CD4-positive, alpha-beta T cell treated with Interleukin-1 beta for 1 hour (primary cell): ENCODE measurements at places on chromosomes 7 and 10.

DNA sequence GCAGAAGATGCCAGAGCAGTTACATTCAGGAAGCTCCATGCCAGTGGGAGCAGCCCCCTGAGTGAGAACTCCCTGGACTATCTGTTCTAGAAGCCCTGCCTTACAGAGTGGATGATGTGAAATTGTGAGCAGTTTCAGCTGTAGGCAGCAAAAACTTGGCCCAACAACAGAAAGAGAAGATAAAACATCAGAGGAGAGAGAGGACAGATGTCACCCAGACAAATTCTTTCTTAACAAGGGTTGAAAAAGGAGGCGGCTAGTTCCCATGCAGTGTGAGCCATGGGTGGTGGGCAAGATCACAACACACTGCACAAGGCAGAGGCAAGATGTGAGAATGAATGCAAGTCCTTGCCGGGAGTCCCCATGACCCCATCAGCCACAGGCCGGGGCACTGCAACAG lies 46.6 kb upstream of the FXYD4 start:
- DNase-seq: no peak

DNA sequence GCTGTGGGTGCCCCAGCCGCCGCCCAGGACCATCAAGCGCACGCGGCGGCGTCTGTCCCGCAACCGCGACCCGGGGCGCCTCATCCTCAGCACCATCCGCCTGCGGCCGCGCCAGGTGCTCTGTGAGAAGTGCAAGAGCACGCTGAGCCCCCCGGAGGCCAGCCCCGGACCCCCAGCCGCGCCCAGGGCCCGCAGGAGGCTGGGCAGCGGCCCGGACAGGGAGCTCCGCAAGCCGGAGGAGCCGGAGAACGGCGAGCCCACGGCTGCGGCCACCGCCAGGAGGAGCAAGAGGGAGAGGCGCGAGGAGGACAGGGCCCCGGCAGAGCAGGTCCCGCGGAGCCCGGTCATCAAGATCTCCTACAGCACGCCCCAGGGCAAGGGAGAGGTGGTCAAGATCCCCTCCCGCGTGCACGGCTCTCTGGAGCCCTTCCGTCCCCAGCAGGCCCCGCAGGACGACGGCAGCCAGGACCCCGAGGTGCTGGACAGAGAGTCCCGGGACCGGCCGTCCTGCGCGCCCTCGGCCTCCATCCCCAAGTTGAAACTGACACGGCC lies 8.0 kb downstream of the PWWP2B start:
- DNase-seq: no peak

DNA sequence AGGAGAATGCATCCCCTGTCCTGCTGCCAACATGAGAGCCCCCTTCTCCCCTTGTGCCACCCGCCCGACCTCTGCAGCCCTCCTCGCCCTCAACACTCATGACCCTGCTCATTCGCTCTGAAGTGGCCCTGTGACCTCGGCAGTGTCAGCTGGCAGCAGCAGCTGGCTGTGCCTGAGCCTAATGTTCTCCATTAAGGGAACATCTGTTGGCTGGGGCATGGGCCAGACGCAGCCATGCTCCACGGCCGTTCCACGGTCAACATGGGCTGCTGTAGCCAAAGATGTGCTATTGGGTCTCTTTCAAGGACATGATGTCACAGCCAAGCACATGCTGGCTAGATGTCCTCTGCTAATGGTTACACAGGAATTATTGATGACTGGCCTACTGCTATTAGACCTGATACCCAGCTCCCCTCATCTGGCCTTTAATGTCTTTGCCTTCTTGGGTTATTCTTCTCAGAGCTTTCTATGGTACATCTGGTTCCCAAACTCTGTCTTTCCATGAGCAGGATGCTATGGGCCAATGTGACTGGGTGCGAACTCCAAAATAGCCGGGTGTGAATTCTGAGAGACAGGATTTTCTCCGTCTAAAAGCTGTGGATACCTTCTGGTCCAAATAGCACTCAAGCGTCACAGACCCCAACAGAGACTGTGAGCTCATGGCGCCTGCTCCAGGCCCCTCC lies 22.4 kb downstream of the ADCYAP1R1 start:
- no peak for DNase-seq

DNA sequence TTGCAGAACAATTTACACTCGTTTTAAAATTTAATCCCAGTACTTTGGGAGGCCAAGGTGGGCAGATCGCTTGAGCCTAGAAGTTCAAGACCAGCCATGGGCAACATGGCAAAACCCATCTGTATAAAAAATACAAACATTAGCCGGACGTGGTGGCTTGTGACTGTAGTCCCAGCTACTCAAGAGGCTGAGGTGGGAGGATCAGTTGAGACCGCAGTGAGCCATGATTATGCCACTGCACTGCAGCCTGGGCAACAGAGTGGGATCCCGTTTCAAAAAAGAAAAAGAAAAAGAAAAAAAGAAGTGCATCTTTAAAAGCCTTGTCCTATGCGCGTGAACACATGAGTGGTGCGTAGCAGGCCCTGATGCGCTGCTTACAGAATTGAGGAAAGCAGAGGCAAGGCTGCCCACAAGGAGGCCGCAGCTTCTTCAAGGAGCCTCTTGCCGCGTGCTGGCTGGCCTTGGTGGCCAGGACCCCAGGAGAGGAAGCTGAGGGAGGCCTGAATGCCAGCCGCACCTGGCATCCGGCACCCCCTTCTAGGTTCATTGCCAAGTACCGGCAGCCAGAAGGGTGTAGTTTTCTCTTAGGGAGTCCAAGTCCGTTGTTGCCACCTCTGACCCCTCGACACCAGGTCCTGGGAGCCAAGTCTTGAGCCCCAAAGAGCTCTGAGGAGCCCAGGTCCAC lies 124.5 kb downstream of the UBE2H start:
- no peak for DNase-seq

DNA sequence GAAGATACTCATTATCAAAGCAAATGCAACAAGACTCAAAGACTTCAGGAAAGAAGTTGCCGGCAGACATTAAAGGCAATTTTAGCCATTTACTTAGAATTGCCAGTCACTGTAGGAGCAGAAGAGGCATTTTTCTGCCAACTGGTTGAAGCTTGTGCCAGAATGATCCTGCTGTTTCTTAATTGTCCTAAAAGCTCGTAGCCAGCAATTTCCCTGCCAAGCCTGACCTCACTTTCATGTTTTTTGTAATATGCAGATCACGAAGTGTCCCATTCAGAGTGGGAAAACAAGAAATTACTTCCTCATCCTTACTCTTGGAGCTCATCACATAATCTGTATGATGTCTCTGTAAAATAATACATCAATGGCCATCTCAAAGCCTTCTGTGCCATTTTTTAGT lies 130.9 kb upstream of the ANKRD1 start:
- no peak for DNase-seq

DNA sequence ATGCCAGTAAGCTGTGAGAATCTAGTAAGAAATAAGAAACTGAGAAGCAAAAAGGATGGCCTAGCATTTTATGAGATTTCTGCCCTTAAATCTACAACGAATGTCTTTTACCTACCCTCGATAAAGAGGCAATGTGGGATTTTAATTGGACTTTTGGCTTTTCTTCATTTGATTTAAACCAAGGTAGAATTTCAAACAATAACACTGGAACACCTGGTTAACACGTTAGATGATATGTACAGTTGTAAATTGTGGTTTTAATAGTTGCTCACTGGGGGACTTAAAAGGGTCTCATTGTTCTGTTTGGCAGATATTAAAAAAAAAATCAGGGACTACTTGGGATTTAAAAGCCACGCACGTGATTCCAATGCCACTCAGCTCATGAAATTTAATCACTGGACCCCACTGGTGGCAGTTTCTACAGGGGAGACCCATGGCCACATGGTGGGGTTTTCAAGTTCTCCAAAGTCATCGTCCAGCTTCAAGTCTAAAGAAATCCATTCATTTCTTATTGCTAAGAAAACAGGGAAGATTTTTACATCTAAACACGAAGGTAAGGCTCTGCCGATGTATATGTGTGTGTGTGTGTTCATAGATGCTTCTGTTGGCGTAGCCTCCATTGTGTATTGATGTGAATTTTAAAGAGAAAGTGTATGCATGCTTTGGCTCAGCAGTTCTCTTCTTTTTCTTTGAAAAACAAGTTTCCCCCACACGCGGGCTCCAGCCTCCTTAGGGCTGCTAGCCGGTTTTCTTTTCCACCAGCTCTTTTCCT lies 588.6 kb upstream of the MKI67 start:
- no peak for DNase-seq

DNA sequence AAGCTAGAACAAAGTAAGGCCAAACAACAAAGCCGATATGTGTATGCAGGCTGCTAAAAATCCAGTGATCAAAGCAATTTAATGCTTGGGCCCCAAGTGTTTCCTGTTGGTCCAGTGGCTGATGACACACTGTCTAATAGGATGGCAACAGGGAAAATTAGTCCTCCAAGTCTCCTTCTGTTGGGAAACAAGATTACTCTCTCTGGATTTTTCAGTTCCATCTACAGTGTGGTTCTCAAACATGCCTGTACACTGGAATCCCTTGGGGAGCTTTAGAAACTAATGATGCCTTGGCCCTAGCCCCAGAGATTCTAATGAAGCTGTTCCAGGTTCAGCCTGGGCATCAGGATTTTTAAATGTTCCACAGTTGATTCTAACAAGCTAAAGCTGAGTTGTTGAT lies 198.7 kb downstream of the AHR start:
- DNase-seq: no peak

- DNase-seq: peak; percentile 85
Observed at GRCh38 chr10:4849555-4850242, 23.7 kb downstream of the AKR1E2 start.

DNA sequence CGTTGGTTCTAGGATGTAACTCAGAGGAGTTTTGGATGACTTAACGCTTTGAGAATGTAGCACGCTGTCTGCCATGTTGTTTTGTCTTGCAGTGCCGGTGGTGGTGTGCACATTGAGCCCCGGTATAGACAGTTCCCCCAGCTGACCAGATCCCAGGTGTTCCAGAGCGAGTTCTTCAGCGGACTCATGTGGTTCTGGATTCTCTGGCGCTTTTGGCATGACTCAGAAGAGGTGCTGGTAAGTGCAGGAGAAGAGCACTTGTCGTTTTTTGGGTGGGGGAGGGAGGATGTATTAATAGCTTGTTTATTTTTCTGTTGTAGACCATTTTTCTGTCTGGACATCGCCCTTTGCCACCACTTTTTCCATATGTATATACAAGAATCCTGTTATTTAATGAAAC lies 6.3 kb downstream of the NDUFB2 start:
- no peak for DNase-seq
